ENCODE measurements at places on chromosomes 5 and 9.

DNA sequence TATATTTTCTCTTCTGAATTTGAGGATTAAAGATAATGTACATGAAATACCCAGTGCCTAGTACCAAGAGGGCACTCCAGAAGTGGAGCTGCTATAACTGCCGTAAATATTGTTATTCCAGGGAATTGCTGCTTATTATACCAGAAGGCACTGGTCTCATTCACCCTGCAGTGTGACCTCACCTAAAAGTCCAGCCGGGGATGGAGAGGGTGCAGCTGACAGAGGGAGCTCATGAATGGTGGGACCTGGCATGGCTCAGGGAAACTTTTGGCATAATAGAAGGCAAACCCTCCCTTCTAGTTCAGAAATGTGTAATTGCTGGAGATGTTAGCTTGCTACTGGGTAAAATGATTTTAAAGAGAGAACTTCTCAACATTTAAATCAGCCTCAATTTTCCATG lies 108.5 kb downstream of the MVB12B start:
- DNase-seq = no peak

GRCh38 chr5:79081779-79082178 lies 12.2 kb downstream of the BHMT2 start:
- no peak for DNase-seq

GRCh38 chr9:109816490-109816889 lies 36.5 kb downstream of the PALM2AKAP2 start:
- DNase-seq = peak; percentile 33

DNA sequence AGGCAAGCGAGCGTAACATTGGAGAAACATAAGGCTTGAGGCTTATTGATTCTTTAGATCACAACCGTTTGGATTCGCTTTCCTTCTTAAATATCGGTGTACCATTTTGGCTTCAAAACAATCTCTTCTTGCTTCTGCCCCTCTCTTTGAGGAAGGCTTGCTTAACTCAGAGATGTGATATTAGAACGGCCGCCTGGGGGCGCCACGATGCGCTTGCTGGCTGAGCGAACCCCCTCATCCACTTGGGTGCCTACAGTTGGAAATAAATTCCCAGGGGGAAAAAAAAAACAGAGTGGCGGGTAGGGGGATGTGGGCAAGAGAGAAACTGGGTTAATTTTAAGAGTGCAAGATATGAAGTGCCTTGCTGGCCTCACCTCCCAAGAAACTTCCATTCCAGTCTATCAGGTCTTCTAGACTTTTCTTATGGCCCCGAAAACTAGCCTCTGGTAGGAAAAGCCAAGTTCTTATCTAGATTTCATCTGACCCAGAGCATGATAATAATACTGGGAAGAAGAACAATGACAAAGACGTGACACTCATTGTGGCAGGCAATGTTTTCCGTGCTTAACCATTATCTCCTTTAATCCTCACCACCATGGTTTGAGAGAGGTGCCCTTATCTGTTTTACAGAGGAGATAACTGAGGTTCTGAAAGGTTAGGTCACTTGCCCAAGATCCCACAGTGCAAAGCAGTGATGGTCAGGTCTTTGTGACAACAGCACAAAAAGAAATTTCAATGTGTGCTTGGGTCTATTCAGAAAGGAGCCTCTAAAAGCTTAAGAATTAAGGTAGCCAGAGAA lies 115.8 kb downstream of the DPYSL3 start:
- peak; percentile 7 for DNase-seq

DNA sequence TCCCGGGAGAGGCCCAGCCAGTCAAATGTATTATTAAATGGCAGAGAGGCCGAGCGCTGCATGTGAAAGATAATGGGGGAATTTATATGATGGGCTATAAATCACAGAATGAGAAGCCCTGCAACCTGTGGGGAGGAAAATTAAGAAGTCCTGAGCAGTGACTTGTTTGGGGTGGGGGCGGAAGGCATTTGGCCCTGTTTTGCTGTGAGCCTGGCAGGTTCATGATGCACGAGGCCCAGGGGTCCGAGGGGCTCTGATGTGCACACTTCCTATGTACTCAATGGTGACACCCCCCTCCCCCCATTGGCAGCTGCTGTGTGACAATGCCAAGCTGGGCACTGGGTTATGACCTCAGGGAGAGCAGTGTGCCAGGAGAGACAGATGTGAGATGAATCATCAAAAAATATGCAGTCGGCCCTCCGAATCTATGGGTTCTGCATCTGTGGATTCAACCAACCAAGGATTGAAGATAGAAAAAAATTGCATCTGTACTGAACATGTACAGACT lies 13.7 kb upstream of the DAB2IP start:
- DNase-seq = peak; percentile 90

- DNase-seq = peak; percentile 73
Measured at GRCh38 chr5:74766418-74766848, 484 bp downstream of the GFM2 start.

DNA sequence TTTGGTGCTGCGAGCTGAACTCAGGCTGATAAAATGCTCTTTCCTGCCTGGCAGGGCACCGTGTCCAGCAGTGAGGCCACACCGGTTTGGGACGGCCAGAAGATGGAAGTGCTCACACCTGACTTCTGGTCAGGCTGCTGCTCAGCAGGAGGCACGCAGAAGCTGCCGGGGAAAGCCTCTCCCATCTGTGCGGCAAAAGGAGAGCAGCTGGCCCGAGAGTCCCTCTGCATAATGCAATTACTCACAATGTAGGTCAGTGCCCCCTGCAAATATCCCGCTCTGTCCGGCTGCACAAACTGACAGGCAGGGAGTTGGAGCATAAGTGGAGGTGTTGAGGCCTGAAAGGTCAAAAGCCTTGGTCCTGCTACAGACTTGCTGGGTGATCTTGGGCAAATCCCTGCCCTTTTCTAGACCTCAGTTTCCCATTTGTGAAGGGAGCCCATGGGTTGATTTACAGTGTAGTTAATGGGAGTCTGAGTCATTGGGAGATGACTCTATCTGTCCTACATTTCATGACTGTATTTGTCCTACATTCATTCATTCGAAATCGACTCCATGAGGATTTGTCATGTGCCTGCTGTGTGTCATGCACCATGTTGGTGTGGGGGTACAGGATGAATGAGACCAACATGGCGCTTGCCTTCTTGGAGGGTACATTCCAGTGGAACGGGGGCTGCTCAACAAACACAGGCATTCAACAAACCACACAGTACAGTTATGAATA lies 61.8 kb upstream of the TBC1D2 start:
- DNase-seq = peak; percentile 85

DNA sequence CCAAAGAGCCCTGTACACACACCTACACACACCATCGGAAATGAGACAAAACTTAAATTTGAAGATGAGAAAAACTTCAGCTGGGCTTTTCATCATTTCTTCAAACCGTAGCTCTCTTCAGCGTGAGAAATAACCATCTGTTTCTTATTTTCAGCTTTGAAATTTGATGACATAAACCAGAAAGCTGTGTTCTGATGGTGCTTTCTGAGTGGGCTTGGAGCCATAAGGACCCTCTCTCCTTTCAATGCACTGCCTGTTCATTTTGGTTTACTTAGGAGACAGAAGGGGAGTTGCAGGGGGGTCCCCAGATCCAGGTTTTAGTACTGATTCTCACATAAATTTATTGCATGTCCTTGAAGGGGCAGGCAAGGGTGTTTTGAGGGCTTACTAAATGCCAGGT lies 9.5 kb downstream of the FBXO10 start:
- no peak for DNase-seq

DNA sequence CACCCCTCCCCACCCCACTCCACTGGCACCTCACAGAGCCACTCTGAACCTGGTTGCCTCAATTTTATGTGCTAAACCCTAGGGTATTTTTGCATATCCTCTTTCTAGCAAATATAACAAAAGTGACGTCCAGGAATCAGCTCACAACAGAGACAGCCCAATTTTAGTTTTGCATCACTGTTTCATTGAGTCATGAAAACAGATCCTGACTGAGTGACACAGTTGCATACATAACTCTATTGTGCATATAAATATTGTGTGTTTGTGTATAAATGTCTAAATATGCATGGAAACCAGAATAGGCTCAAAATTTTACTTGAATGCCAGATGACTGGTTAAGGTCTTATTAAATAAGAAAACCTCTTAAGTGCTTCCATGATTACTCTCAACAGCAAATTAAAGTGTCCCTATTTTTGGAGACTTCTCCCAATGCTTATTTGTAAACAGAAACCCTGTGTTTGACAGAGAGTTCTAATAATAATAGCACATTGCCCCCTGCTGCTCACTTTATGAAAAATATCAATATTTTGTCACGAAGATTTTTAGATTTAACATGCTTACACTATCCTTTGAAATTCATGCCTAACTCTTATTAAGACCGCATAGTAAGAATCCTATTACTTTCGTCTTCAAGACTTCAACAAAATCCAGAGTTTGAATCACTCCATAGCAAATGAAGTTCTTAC lies 75.5 kb upstream of the PRRC1 start:
- peak; percentile 20 for DNase-seq

DNA sequence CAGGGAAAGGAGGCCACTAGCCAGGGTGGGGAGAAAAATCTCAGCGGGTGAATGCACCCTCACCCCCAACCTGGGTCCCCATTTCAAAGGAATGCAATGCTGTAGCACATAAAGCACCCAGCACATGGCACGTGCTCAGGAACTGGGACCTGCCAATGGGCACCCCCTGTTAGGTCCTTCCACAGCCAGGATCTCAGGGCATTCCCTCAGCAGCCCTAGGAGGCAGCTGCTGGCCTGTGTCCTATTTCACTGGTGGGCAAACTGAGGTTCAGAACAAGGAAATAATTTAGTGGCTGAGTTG lies 8.8 kb downstream of the DNM1 start:
- no peak for DNase-seq

- DNase-seq = peak; percentile 7
Measured at GRCh38 chr5:40124367-40124766, 555.3 kb upstream of the PTGER4 start.

GRCh38 chr5:68757006-68757405 lies 336.8 kb upstream of the SLC30A5 start:
- no peak for DNase-seq

GRCh38 chr5:142612494-142613270 lies 73.2 kb downstream of the FGF1 start:
- DNase-seq = no peak

DNA sequence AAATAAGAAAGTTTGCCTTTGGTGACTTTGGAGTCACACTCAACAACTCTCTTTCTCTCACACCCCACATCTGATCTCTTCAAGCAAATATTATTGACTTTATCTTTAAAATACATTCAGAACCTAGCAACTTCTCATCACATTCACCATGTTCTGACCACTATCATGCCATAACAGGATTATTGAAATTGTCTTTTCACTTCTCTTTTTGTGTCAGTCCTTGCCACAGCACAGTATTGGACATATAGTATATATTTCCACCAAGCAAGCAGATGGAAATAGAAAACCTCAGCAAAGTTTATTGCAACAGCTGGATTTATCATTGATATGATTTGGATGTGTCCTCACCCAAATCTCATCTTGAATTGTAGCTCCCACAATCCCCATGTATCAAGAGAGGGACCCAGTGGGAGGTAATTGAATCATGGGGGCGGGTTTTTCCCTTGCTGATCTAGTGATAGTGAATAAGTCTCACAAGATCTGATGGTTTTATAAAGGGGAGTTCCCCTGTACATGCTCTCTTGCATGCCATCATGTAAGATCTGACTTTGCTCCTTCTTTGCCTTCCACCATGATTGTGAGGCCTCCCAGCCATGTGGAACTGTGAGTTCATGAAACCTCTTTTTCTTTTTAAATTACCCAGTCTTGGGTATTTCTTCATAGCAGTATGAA lies 26.9 kb upstream of the ITGA1 start:
- DNase-seq = no peak

DNA sequence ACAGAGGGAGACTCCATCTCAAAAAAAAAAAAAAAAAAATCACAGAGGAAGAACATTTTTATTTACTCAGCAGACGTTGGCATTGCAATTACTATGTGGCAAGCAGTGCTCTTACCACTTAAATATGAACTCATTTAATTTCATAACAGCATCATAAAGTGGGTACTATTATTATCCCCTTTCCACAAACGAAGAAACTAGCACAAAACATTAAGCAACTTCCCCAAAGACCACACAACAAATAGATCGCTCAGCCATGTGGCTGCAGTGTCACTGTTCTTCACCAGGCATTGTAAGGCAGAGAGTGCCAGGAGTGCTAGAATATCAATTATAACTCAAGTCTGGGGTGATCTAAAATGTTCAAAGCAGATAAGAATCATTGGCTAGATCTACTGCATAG lies 69.8 kb upstream of the PLPP6 start:
- no peak for DNase-seq

- DNase-seq = no peak
Measured at GRCh38 chr9:134913041-134913712, 4.5 kb downstream of the FCN1 start.

GRCh38 chr5:5941486-5941885 lies 436.9 kb downstream of the MED10 start:
- DNase-seq = no peak

DNA sequence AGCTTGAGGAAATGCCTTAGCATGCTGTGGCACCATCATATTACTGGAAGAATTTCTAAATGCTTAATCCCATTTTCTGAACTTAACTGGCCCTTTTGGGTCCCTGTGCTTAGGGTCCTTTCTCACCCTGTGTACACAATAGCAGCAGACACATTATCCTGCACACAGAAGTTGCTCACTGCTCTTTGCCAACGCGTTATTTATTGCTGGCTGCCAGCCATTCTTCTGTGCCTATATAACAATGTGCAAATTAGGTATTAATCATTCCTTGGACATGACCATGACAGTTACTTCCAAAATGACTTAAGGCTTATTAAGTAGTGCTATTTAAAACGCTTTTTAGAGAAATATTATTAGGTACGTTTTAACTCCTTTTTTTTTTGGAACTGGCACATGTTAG lies 134.7 kb downstream of the FBN2 start:
- DNase-seq = peak; percentile 83

DNA sequence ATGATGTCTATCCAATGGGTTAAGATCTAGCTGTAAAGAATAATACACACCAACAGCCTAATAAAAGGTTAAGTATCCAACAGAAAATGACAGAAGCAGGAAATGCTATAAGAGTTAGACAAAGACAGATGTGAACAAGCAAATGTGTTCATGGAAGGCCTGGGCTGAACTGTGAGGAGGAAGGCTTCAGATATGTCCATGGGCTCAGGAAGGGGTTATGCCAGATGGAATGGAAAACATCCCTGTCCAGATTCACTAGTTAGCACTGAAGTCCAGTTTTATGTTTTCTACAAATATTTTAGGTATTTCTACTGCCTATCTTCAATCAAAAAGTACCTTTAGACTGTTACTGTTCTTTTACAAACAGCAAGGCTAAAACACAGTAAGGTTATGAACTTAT lies 27.1 kb downstream of the ERAP1 start:
- peak; percentile 27 for DNase-seq

Data from NCI-H69 (cell line).